Choroid plexus epithelial cell (primary cell): ENCODE measurements at places on chromosomes 6 and 20.

GRCh38 chr20:59152559-59153354, 10.9 kb upstream of the ZNF831 start:
- DNase-seq: no peak

DNA sequence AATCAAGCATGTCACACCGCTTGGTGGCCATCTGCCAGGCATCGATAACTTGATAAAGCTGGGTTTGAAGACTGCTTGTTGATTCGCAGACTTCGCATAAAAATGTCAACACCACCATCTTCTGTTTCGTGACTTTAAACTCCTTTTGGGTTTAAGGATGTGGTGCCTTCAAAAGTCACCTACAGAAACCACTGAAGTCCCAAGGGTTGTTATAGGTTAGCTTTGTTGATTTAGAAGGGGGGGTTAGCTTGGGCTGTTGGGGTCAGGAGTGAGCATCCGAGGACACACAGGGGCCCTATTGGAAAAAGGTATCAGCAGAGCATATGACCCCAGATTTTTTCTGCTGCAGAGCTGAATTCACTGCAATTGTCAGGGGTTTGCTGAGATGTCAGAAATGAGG, 76.7 kb upstream of the SSTR4 start:
- no peak for DNase-seq

GRCh38 chr20:44187054-44187771, at the start of gene JPH2:
JPH2 (minus strand) TSS chr20:44187188; CDS start chr20:44186705, 483 bp downstream.
- peak; percentile 64 for DNase-seq

GRCh38 chr6:167547751-167548150, 222.9 kb downstream of the TTLL2 start:
- peak; percentile 24 for DNase-seq

- DNase-seq: peak; percentile 61
These were observed 1.7 kb downstream of the STXBP5 start for GRCh38 chr6:147205690-147206600.

GRCh38 chr6:20790032-20790791, 256.0 kb downstream of the CDKAL1 start:
- DNase-seq: peak; percentile 30

DNA sequence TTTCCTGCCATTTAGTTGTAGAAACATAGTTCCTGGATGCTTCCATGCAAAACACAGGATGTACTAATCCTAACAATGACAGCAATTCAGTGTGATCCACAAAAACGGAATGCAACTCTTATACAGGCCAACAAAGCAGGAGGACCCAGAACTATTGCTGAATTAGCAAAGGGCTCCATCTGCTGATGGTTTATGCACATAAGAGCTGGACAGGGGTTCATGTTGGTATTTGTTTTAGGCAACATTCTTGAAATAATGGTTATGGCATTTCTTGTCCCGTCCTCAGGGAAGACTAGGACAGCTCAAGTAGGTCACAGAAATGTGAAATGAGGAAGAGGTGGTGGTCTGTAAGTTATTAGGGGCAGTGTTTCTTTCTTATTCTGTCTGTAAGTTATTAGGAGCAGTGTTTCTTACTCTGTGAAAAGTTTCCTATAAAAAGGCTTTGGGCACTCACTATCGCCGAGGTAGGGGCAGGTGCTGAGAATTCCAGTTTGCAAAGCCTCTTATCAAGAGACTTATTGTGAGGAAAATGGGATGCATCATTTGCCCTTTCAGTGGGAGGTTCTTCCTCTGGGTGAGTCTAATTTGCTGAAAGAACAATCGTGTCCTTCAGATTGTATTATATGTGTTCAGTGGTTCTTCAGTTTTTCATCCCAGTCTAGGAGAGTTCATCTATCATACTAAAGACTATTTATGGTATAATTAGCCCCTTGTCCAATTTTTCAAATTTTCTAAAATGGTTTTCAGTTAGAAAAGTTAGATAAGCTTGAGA, 171.1 kb downstream of the MCHR2 start:
- DNase-seq: peak; percentile 74

DNA sequence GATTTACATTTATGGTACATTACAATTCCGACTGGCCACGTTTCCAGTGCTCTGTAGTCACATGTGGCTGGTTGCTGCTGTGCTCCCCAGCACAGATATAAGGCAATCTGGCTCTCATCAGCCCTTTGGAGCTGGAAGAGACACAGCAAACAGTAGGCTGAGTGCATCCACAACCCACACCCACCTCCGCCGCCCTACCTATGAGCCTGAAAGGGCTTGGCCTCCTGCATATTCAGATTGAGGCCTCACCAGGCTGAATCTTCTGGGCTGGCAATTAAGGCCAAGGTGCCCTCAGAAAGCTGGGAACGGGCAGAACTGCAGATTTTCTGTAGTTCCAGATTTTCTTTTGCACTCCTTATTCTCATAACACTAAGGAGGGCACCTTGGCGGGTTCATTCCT, 2.7 kb upstream of the SNHG17 start:
- DNase-seq: no peak

GRCh38 chr6:25156123-25156522, 123.1 kb upstream of the CARMIL1 start:
- no peak for DNase-seq

GRCh38 chr6:133441491-133441890, 200.3 kb downstream of the EYA4 start:
- DNase-seq: no peak

- peak; percentile 81 for DNase-seq
These were observed 75.4 kb upstream of the LAMA2 start for GRCh38 chr6:128807577-128807976.

DNA sequence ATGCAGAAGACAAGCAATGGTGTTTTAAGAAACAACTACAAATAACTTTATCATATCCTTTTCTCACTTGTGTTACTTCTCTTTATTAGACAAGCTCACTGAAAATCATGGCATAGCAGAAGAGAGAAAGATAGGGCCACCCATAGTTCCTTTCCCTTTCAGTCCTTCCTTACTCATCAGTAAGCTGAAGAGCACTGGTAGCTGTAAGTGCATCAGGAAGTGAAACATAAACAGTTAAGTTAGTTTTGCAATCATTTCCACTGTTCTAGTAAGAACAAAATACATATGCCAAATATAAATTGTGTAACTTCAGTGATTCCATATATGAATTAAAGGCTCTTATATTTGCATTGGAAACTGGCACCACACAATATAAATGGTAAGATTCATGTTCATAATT, 220.1 kb downstream of the HACE1 start:
- DNase-seq: peak; percentile 89

DNA sequence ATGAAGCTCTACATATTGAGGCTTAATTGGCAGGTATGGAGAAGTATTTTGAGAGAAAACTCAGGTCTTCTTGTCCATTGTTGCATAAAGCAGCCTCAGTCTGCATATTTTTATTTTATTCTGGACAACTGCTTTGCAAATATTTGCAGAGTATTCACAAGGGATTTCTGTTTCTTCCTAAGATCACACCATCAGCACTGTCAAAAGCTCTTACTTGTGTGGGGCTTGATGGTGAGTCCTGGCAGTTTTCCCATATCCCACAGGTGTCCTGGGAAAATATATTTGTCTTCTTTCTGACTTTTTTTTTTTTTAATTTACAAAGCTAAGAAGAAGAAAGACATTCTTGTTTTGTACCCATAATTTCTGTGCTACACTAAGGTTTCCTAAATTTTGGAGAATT, 16.9 kb upstream of the MLIP start:
- DNase-seq: no peak

GRCh38 chr6:29720863-29721262, 2.4 kb upstream of the HLA-F start:
- DNase-seq: no peak

GRCh38 chr6:39152262-39152661, 37.3 kb upstream of the SAYSD1 start:
- no peak for DNase-seq

GRCh38 chr6:55438203-55438602, 110.9 kb downstream of the GFRAL start:
- no peak for DNase-seq

DNA sequence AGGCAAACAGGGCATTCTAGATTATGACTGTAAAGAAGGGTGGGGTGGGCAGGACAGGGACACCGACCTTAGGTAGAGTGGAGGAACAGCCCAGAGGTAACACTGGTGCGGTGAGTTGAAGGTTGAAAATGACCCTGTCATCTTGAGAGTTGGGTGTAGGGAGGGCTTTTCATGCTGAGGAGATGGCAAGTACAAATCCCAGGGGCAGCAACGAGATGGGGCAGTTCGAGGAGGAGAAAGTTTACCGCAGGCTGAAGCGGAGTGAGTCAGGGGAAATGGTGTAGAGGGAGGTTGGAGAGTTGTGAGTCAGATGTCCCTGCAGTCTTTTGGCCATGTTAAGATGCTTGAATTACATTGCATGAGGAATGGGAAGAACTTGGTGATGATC, 101.1 kb downstream of the HIVEP1 start:
- DNase-seq: peak; percentile 91

DNA sequence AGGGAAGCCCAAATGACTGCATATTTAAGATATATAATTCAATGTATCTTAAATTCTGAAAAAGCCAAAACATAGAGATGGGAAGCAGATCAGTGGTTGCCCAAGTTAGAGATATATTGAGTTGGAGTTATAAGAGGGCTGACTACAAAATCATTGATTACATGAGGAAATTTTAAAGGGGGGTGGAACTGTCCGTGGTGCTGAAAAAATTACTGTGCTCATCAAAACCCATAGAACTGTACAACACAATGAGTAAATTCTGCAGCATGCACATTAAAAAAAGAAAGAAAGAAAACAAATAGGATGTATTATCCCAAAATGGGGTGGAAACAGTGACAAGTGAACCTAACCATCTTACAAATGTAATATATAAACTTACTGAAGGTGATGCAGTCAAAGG, 100.9 kb downstream of the FUT9 start:
- no peak for DNase-seq

GRCh38 chr6:8530785-8531435, 95.6 kb upstream of the SLC35B3 start:
- peak; percentile 4 for DNase-seq

DNA sequence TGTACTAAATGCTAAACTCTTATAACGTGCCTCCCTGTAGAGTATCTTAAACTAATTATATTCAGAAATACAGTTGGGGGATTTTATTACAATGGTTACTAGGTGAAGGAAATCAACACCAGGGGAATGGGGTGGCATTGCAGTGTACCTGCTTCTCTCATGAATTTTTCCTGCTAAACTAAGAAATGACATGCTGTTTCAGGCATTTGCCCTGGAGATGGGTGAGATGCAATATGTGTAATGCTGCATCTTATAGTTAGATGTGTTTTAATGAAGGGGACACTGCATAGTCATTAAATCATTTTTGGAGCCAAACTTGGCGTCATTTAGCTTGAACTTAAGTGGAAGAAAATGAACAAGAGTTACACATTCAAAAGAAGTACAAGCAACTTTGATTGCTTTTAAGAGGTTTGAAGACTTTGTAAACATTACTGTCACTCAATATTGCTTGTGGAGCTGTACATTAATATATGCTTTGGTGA, 4.3 kb downstream of the EYA4 start:
- no peak for DNase-seq

DNA sequence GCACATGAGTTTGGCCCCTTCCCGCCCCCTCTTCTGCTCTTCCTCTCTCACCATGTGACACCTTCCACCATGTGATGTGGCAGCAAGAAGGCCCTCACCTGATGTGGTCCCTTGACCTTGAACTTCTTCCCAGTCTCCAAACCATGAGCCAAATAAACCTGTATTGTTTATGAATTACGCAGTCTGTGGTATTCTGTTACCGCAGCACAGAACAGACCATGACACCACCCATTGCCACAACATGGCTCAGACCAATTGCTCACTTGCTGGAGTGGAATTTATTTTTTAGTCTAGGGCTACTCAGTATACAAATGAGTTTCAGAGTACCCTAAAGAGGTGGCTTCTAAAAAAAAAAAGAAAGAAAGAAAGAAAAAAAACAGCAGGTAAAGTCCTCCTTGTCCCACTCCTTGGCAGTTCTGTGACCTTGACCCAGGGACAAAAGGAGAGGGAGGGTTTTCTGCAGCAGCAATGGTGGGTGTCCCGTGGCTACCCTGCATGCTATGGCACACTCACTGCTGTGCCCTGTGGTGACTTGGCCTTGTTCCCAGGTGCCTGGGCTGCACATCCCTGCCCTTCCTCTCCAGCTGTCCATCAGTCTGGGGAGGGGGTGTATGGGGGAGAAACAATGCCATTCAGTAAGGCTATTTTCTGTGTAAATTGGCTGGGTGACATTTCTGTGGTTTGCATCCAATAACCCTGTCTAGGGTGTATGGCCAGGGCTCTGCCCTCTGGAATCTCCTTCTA, 5.4 kb upstream of the VSX1 start:
- no peak for DNase-seq

- DNase-seq: no peak
These were observed 364.3 kb upstream of the PTCHD4 start for GRCh38 chr6:48475275-48475674.

GRCh38 chr20:21125072-21125848, 622 bp upstream of the KIZ start:
- peak; percentile 45 for DNase-seq

- peak; percentile 33 for DNase-seq
These were observed 43.6 kb downstream of the CDYL start for GRCh38 chr6:4819706-4820283.

DNA sequence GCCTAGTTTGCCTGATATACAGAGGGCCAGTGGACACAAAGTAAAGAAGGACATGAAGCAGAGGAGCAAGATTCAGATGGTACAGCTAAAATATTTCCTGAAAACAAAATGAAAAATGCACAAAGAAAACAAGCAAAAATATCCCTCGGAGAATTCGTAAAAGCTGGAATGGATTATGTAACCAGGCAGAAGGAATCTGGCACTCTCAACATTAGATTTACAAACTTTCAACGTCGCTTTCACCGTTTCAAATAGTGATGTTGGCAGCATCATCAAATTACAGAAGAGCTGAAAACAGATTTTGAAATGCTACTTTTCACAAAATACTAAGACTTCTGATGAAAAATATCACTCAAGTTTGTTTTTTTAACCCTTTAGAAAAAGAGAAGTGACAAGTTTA, 11.7 kb downstream of the SMLR1 start:
- DNase-seq: peak; percentile 11

DNA sequence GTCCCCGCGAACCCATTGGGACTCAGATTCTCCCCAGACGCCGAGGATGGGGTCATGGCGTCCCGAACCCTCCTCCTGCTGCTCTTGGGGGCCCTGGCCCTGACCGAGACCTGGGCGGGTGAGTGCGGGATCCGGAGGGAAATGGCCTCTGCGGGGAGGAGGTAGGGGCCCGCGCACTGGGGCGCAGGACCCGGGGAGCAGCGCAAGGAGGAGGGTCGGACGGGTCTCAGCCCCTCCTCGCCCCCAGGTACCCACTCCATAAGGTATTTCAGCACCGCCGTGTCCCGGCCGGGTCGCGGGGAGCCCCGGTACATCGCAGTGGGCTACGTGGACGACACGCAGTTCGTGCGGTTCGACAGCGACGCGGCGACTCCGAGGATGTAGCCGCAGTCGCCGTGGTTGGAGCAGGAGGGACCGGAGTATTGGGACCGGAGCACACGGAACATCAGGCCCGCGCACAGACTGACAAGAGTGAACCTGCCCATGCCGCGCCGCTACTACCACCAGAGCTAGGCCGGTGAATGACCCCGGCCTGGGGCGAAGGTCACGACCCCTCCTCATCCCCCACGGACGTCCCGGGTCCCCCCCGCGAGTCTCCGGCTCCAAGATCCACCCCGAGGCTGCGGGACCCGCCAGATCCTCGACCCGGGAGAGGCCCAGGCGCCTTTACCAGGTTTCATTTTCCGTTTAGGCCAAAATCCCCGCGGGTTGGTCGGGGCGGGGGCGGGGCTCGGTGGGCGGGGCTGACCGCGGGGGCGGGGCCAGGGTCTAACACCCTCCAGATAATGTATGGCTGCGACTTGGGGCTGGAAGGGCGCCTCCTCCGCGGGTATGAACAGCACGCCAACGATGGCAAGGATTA, 15.7 kb upstream of the HLA-A start:
- DNase-seq: peak; percentile 76

GRCh38 chr6:54353975-54354374, 45.7 kb downstream of the TINAG start:
- no peak for DNase-seq

GRCh38 chr6:154821099-154821498, 87.9 kb downstream of the SCAF8 start:
- no peak for DNase-seq
